HT1080 (cell line): ENCODE measurements at places on chromosomes 12 and 14. TPM values are rescaled to one million over a fixed set of nuclear protein-coding genes. Genes with fewer than 3 reads are reported as not detected.

GRCh38 chr14:104051092-104051813 lies 34.2 kb upstream of the ASPG start:
- DNase-seq, result no peak

GRCh38 chr12:95605875-95606274 lies 54.6 kb upstream of the USP44 start:
- DNase-seq, result no peak

DNA sequence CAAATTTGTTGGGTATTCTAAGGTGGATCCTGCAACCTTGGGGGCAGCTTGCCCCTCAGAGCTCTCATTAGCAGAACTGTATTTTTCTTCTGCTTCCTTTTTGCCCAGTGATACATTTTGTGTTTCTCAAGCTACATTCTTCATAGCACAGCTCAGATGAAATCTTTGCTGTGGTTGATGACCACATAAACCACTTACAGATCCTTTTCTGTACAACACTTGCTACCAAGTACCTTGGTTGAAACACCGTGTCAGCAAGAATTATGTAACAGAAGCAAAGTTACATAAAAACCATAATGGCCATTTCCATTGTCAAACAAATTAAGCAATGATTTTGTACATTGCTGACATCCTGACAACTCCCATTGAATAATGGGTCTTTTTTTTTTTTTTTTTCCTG lies 9.7 kb upstream of the PLBD1 start:
- peak; percentile 17 for DNase-seq

GRCh38 chr14:96905065-96905464 lies 107.9 kb downstream of the VRK1 start:
- no peak for DNase-seq

Gene CLEC4C
- not detected in 2 replicates for total RNA-seq

Gene SELPLG
- total RNA-seq, result 1.1 TPM in 1 of 2 replicates, not detected in the other
